Common myeloid progenitor, CD34-positive (primary cell): ENCODE measurements at places on chromosomes 16 and 17.

DNA sequence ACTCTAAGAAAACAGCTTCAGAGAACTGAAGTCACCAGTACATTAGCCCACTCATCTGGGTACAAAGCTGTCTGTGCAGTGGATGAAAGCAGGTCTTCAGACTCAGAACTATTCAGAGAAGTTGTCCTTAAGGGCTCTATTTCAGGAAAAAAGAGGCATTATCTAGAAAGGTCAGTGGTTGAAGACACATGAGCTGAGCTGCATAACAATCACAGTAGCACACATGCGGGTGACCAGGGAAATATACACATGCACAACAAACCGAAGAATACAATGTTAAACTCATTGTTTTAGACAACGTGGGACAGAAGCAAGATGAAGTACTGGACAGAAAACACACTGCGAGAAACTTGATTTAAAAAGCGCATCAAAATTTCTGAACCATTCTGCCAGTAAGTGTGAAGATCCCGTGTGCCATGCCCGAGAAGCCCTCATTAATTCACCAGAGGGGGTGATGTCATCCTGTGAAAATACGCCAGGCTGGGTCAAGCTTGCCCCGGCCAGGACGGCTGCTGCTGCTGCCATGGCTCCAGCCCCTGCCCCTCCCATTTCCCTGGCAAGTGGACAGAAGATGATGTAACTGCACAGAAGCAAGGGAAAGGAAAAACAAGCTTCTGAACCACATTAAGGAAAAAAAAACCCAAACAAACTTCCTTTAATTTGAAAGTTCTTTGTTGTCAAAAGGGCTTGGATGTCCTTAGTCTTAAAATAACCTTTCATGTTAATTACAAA is 10.1 kb downstream of the DYNC1LI2 start:
- DNase-seq, result no peak

- DNase-seq, result no peak
These were observed 206.0 kb upstream of the SOX9 start for GRCh38 chr17:71914812-71915211.

DNA sequence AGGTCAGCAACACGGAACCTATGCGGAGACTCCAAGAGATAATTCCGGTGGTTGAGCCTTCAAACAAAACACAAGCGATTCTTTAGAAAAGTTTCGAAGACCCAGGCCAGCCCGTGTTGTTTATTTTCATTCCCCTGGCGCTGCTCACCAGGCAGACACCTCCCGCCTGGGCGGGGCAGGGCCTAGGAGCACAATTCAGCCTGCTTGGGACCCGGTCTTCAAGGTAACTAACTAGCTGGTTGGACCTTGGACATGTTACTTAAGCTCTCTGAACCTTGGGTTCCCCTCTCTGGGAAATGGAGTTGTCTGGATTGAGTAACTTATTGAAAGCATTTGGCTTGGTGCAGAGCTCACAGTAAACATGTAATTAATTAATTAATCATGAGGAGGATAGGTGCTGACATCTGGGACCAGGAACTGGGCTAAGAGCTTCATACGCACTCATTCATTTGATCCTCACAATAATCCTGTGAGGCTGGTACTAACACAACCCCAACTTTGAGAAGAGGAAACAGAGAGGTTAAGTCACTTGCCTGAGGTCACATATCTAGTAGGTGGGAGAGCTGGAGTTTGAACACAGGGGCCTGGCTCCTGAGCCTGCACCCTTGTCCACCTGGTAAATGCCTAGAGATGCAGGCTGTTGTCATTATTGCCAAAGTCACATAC is 125.3 kb upstream of the SMURF2 start:
- no peak for DNase-seq

- no peak for DNase-seq
These were observed 917.5 kb upstream of the GOT2 start for GRCh38 chr16:59651662-59652061.

- DNase-seq, result no peak
These were observed 387 bp downstream of the MRPL28 start for GRCh38 chr16:369866-370436.

- peak; percentile 46 for DNase-seq
These were observed 66.0 kb downstream of the SMPD3 start for GRCh38 chr16:68382296-68382718.

GRCh38 chr17:71163121-71163812 is 957.6 kb upstream of the SOX9 start:
- DNase-seq, result no peak

- no peak for DNase-seq
These were observed 1023.4 kb downstream of the CDH11 start for GRCh38 chr16:64098451-64098850.

GRCh38 chr17:43713494-43714162 is 45.0 kb downstream of the SOST start:
- DNase-seq, result peak; percentile 45

DNA sequence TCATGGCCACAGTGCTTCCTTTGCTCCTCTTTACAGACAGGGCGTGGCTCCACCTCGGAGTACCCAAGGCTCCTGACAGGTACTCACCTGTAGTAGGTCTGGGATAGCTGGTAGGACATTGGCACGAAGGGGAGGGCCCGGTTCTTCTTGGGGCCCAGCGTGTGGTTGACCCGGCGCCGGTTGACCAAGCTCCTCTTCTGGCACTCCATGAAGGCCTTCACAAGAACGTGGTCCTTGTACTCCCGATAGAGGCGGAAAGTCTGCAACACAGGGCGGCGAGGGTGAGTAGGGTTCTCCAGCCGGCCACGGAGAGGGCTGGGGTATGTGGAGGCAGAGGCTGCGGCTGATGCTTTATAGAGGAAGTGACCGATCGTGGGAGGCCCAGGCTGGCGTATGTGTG is 69.7 kb downstream of the IL21R start:
- no peak for DNase-seq

GRCh38 chr16:12801511-12802042 is 2.1 kb downstream of the CPPED1 start:
- DNase-seq, result peak; percentile 29

DNA sequence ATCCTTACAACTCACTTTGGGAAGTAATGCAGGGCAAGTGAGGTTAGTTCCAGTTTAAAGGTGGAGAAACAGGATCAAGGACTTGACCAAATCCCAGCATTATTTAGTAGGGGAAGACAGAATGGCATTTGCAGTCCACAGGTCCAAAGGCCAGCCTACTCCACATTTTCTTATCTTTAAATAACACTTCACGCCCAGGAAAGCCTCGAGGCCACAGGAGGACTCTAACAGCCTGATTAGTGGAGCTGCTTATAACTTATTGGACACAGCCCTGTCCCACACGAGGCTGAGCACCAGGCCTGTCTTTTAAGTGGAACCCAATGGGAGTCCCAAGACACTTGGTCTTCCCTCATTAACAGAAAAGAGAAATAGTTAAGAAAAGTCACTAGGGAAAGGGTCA is 12.1 kb upstream of the HYDIN start:
- DNase-seq, result no peak

GRCh38 chr16:68884861-68885720 is 41.8 kb downstream of the TANGO6 start:
- DNase-seq, result no peak

GRCh38 chr17:19010729-19011505 is 6.4 kb upstream of the FAM83G start:
- DNase-seq, result no peak

DNA sequence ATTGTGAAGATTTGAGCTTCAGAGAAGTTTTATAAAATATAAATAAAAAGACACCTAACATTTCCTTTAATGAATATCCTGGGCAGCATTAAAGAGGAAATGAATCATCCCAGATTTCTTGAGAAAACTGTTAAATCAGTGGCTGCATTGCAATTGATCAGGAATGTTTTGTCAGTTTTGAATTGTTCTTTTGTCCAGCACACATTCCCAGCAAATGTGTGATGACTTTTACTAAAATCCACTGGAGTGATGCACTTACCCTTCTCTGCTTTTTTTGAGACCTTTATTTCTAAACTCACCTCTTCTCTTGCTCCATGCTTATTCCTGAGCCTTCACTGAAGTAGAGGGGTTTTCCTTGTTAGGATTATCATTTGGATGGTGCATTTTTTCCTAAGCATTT is 1307.2 kb downstream of the CDH8 start:
- no peak for DNase-seq

DNA sequence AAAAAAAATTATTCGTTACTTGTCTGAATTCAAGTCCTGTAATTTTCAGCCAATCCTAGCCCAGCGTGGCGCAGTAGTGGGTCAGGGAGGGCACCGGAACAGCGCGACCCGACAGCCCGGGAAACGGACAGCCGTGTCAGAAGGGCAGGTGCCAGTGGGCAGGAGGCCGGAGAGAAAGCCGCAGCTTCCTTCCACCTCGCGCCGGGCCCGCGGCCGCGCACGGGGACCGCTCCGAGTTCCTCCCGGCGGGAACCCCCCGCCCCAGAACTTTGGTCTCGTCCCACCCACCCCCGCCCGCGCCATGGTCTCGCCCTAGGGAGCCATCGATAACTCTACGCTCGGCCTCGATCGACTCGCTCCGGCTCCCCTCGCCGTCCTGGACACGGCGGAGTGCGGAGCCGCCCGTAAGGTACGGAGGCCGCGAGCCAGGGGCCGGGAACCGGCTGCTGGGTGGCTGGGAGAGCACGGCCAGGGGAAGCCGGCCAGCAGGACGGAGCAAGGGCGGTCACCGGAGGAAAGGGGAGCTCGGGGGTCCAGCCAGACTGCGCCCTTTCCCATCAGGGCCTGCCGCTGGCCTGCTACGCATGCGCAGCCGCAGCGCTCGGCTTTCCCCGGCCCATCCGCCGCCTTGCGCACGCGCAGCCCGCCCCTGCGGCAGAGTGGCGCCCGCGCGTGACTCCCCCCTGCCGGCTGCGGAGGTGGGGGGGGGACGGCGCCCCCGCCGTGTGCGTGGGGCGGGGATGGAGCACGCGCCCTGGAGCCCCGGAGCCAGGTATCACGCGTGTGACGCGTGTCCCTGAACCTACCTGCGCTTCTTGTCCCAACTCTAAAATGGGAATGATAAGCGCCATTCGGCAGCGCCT is at the start of gene MLST8:
Gene MLST8, plus strand, starts transcription at position 351 of the 863 bp plus-strand sequence. CDS start 632 bp downstream, outside the sequence.
- peak; percentile 94 for DNase-seq

- no peak for DNase-seq
These were observed 10.8 kb upstream of the CBLN1 start for GRCh38 chr16:49292413-49292812.

- DNase-seq, result no peak
These were observed 104.9 kb downstream of the AXIN2 start for GRCh38 chr17:65456368-65457151.

GRCh38 chr16:2256531-2257140 is 5.2 kb upstream of the ECI1 start:
- no peak for DNase-seq

GRCh38 chr16:66903544-66904427 is 14.9 kb downstream of the CDH16 start:
- no peak for DNase-seq

DNA sequence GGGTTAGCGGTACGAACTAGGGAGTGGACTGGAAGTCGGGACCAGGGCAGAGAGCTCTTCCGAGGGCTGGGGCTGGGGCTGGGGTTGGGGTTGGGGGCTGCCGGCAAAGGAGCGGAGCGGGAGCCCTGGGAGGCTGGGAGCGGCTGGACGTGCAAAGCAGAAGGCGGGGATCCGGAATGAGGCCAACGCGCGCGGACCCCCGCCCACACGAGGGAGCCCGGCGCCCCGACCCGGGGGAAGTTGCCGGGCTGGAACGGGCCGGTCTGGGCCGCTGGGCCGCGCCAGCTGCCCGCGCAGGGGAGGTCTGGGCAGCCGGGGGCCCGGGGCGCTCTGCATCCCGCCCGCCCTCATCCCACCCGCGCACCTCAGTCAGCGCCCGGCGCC is 323 bp downstream of the ST3GAL2 start:
- DNase-seq, result no peak

DNA sequence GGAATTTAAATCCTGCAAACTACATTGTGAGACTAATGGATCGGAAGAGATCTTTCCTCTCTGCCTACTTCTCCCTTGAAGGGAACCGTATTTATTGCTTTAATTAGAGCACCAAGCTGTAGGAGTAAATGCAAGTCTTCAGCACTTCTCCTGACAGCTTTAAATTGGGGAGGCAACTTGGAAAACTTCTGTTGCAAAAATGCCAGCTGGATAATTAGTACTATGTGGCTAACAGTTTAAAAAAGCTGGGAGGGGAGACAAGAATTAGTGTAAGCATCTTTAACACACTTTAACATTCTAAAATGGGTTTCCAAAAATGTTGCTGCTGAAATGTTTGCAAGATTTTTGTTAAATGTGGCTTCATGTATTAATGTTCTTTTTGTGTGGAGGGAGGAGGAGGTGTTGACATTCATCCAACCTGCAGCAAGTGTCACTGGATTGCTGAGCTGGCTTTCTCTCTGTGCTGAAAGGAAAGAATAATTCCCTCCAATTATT is 108.5 kb downstream of the PCTP start:
- no peak for DNase-seq

DNA sequence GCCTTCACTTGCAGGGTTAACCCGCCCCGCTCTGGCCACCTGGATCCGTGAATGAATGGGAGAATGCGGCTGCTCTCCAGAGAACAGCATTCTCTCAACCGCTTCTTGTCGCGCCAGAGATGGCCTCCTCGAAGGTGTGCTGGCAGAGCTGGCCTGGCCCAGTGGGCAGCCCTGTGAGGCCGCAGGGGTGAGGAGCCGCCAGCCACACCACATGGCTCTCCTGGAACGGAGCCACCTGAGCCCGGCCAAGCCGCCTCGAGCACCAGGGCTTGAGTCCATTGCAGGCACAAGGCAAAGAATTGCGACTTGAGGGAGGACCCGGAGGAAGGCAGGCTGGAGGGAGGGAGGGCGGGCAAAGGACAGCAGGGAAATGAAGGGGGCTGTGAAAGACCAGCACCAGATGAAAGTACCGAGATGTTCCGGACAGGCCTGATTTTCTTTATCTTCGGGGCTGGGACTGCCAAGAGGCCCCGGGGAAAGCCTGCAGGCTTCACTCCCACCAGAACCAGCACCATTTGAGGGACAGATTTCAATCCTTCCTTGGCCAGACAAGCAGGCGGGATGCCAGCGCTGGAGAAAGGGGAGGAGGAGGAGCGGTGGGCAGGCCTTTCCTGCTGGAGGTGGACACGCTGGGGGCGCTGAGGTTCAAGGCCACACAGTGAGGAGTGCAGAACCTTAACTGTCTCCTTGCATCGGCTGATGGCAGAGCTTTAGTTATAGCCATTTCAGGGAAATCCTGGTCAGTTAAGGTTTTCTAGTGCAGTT is 69.4 kb downstream of the MRC2 start:
- no peak for DNase-seq

- DNase-seq, result peak; percentile 26
These were observed 7.4 kb upstream of the SCIMP start for GRCh38 chr17:5241861-5242671.

DNA sequence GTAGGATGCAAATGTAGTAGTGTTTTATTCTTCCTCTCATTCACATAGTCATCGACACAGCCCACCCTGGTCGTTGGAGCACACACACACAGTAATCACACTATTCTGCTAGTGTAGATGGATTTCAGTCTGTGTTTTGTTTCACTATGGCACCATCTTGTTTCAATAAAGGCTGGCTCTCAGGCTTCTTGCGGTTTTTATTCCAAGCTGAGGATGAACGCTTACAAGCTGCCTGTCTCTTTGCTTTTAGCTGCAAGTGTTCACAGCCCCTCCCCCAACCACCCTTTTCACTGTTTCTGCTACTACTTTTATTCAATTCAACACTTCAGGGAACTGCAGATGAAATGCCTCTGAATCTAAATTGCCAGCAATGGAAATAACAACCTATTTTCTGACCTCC is 140.9 kb upstream of the PMFBP1 start:
- no peak for DNase-seq

- peak; percentile 95 for DNase-seq
These were observed 405 bp upstream of the CBLN1 start for GRCh38 chr16:49281843-49282642.
